T-helper 2 cell (primary cell): ENCODE measurements at places on chromosomes 5 and 9.

DNA sequence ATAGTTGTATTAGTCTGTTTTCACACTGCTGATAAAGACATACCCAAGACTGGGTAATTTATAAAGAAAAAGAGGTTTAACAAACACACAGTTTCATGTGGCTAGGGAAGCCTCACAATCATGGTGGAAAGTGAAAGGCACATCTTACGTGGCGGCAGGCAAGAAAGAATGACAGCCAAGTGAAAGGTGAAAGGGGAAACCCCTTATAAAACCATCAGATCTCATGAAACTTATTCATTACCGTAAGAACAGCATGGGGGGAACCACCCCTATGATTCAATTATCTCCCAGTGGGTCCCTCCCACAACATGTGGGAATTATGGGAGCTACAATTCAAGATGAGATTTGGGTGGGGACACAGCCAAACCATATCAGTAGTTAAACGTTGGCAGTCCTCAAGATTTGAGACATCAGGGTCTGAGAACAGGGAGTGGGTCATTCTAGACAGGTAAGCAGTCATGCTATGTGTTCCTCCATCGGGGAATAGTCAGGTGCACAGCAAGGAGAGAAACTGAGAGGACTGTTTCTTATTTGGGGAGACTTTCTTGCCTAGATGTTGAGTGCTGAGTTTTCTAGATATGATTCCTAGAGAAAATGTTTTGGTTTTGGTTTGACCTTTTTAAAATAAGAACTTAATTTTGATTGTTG, 45.8 kb upstream of the ENTREP1 start:
- DNase-seq: no peak

GRCh38 chr9:72554221-72554641, 32.8 kb downstream of the TMC1 start:
- no peak for DNase-seq

DNA sequence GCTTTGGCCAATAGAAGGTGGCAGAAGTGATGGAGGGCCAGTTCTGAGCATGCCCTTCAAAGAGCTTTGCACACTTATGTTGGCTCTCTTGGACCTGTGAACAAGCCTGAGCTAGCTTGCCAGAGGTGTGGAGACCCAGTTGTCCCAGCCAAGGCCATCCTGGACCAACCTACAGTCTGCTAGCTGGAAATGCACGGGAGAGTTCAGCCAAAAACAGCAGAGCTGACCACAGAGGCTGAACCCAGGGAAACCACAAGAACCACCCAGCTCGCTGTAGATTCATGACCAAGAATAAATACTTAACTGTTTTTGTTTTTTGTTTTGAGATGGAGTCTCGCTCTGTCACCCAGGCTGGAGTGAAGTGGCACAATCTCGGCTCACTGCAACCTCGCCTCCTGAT, 65.4 kb upstream of the HAND1 start:
- no peak for DNase-seq

DNA sequence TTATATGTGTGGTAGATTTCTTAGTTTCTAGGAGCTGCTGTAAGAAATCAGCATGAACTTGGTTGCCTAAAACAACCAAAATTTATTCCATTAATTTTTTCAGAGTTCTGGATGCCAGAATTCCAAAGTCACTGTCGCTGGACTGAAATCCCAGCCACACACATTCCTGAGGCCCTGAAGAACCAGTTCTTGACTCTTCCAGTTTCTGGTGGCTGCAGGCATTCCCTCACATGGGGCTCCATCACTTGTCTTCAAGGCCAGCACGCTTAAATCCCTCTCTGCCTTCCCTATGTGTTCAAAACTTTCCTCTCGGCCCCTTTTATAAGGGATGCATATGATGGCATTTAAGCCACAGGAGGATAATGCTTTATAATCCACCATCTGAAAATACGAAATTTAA, 1237.5 kb upstream of the CDH9 start:
- no peak for DNase-seq

GRCh38 chr5:124373883-124374282, 372.6 kb downstream of the ZNF608 start:
- DNase-seq: no peak

DNA sequence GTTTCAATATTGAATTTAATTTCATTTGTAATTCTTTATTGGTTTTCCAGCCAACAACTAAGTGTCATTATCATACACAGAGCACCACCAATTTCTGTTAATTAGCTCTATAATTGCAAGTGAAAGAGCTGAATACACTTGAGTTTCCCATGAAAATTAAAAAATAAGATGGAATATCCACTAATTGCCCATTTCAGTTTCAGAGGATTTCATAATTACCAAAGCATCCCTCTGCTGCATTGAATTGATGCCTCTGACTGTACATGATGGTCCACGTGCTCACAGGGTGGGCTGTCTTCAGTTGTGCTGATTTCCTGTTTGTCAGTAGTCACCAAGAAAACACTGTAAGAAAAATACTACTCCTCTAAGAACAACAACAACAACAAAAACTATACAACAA, 163.8 kb downstream of the CHSY3 start:
- no peak for DNase-seq

DNA sequence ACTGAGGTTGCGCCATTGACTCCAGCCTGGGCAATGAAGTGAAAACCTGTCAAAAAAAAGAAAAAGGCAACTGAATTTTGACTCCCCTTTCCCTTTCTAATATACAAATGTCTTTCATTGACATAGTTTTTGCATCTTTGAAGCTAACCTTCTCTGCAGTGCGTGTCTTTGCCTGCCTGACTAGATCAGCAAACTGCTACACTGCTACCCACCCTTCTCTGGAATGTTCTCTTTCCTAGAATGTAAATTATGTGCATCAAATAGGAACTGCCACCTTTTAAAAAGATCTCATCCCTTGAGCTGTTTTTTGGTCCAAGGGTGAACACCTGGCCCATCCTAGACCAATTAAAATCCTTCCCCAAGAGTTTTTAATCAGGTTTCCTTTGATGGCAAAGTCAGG, 127.6 kb downstream of the SLC28A3 start:
- DNase-seq: no peak

DNA sequence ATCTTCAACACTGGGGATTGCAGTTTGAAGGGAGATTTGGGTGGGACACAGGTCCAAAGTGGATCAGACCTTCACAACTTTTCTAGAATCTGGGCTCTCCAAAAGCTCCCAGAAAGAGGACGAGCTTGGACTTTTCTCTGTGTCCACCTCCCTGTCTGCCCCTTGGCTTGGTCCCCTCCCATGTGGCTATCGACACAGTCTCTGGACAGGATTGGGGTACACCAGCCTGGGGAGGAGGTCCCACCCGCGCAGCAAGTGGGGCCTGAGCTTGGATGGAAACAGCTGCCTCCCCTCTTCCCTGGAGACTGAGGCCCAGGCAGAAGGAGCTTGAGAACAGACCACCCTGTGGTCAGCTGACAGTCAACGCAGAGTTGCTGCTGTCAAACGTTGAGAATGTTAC, 84.6 kb upstream of the FCN1 start:
- no peak for DNase-seq

- DNase-seq: no peak
These were observed 151.2 kb downstream of the SNCAIP start for GRCh38 chr5:122463221-122463620.

GRCh38 chr5:43772764-43773477, 169.9 kb downstream of the NNT start:
- no peak for DNase-seq
